Endothelial cell of coronary artery (primary cell): ENCODE measurements at places on chromosomes 11 and 22. TPM values are rescaled to one million over a fixed set of nuclear protein-coding genes. Genes with fewer than 3 reads are reported as not detected.

The MEN1 gene
- 15.1 and 19.8 TPM in 2 replicates for total RNA-seq

The MS4A6E gene
- total RNA-seq, result not detected in 2 replicates

The ANAPC15 gene
- total RNA-seq, result 17.9 and 43.2 TPM in 2 replicates

The NTM gene
- total RNA-seq, result 0.81 and 1.4 TPM in 2 replicates

The CHST1 gene
- 19.0 and 43.4 TPM in 2 replicates for total RNA-seq
